ENCODE measurements at places on chromosomes 1 and 21. TPM values are rescaled to one million over a fixed set of nuclear protein-coding genes. Genes with fewer than 3 reads are reported as not detected.

SPRR2A gene
- total RNA-seq: not detected

ZBTB8A gene
- total RNA-seq: 3.0 TPM

CEP104 gene
- 22.1 TPM for total RNA-seq

UBXN10 gene
- total RNA-seq: 1.0 TPM

ST6GALNAC5 gene
- 2.6 TPM for total RNA-seq

PGD gene
- 46.7 TPM for total RNA-seq

Data from body of pancreas (tissue), 4 donors.